ENCODE measurements at places on chromosomes 13 and 19.

DNA sequence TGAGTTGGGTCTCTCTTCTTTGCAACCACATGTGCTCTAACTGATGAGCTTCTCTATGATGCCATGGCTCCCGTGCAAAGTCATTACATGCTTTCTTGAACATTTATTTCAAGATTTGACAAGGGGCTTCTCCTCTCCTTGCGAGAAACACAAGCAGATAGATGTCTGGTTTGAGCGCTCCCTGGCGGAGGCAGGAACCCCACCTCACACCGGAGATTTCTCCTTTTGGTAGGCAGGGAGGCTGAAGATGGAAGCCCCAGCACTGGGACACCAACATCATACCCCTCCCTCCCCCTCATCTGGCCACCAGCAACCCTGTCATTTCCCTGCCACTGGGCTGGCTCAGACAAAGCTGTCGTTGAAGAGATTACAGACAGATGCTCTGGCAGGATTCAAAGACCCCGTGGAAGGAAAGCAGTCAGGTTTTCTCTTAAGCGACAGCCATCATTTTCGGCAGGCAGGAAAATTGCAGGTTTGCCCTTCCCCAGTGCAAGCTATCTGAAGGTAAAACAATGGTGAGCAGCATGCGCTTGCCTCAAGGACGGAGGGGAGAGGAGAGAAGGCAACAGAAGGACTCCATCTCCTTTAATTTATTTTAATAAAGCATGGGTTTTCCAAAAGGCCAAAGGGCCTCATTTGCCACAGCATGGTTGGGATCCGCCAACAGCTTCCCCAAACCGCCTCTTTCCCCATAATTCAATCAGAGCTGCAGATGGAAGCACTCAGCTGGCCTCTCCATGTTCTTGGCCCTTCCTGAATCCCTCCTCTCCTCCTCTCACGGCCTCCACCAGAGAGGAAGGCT lies 344.1 kb upstream of the TSHZ3 start:
- DNase-seq = no peak

DNA sequence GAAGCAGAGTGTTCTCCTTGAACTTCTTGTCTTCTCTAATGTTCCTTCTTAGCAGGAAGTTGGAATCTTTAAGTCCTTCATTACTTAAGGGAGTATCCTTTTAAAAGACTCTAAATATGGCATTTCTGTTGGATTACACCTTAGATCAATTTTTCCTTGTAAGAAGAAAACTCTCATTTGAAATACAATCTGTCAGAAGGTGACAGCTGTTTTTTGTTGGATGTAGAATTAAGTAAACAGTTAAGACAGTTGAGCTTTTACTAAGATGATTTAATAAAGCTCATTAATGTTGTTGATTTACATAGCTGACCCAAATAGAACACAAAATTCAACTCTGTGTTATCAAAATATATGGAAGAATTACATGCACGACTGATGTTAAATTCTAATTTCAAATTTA lies 16.7 kb upstream of the MBNL2 start:
- no peak for DNase-seq

DNA sequence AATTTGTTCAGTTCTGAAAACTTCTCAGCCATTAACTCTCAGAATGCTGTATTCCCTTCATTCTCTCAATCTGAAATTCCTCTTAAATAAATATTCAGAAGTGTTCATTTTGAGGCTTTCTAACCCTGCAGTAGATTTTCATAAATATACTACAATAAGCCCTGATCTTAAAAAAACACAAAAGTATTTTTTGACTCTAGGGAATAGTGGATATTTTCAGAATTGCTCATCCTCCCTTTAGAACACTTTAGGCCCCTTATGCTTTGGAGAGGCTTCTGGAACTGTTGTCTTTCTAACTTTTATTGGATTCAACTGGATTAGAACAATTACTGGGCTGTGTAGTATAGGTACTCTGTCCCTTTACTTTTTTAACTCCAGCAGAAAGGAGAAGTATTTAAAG lies 1662.6 kb upstream of the MIR17HG start:
- DNase-seq = no peak

DNA sequence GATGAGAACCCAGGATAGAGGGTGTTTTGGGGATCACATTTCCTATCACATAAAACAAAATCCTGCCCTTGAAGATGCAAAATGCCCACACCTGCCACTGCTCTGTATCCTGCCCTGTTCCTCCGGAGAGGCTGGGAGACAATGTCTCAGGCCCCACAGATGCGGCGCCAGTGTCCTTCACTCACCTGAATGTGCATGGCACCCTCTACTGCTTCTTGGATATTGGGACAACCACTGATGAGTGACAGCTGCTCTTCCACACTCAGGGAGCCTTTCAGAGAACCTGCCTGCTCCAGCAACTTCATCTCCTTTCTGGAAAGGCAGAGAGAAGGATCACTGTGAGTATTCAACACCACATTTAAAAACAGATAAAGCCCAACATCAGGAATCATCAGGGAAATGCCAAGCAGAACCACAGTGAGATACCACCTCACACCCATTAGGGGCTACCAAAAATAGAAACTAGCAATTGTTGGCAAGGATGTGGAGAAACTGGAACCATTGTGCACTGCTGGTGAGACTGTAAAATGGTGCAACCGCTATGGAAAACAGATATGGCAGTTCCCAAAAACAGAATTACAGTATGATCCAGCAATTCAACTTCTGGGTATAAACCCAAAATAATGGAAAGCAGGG lies 36.4 kb downstream of the CRYL1 start:
- no peak for DNase-seq

DNA sequence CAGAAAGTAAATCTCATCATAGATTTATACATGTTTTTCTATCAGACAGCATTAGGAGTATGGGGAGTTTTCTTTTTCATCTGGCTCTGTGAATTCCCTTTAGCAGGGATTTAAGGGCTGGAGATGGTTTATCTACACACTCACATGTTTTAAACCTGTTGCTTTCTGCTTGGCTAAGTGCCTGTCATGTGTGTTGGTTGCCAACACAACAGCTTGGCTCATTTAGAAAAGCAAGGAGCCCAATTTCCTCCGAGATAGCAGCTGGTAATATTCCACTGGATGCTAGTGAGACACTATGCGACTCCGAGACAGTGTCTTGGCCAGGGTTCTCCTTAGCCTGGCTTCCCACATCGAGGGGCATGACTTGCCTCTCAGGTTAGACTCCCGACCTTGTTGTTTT lies 83.3 kb downstream of the KLF5 start:
- DNase-seq = no peak

- DNase-seq = no peak
These were observed 7.6 kb upstream of the HIPK4 start for GRCh38 chr19:40397568-40397906.

DNA sequence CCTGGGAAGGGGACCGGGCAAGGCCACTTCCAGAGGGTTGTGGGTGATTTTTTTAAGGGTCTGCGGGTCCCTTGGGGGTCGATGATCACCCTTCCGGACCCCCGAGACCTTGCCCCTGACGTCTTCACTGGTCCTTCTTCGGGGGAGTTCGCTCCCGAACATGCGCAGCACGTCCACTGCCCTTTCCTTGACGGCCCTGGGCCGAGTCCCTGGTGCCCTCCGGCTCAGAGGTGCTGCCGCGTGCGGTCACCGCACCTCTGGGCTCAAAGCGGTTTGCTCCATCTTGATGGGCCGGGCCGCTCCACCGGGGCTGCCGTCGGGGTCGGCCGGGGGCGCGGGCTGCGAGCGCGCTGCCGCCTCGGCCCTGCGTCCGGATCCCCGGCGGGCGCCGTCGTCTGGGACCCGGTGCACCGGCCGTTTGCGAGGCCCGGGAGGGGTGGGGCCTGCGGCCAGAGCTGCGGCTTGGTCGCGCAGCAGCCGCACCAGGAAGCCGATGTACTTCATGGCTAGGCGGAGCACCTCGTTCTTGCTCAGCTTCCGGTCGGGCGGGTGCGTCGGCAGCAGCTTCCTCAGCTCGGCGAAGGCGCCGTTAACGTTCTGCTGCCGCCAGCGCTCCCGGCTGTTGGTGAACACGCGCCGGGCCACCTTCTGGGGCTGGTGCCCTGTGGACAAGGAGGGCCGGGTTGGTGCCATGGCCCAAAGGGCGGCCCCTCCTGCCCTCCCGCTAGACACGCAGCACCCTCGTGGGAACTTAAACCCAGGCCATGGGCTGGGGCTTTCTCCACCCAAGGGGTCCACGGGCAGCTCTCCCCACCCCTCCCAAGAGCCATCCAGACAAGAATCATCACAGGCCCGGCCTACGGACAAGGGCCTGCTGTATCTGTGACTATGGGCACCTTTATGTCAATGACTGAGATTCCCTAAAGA lies 3.3 kb downstream of the LYL1 start:
- no peak for DNase-seq

DNA sequence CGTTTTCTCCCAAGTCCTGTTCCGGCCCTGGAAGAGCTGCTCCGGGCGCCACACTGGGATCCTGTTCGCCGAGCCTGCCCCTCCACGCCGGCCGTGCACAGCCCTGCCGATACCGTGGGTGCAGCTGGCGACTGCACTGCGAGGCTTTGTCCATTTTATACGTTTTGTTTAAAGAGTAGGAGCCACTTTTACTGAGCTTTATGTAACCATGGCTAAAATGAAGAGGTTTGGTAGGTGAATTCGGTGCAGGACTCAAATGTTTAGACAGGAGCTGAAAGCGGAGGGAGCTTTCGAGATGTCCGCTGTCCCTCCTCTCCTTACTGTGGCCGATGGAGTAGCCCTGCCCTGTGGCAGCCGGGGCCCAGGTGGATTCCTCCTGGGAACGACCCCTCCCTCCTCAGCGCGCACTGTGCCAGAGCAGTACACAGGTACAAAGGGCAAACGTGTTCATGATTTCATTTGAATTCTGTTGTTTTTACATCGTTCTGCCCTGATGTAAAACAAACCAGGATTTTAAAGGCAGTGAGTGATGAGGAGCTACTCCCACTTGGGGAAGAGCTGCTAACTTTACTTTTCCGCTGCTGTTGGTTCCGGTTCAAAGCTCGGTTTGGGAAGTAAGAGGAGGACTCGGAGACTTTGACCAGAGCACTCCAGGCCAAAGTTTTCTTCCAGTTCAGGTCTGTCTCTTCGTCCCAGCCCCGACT lies 1.7 kb downstream of the COL4A2 start:
- no peak for DNase-seq

DNA sequence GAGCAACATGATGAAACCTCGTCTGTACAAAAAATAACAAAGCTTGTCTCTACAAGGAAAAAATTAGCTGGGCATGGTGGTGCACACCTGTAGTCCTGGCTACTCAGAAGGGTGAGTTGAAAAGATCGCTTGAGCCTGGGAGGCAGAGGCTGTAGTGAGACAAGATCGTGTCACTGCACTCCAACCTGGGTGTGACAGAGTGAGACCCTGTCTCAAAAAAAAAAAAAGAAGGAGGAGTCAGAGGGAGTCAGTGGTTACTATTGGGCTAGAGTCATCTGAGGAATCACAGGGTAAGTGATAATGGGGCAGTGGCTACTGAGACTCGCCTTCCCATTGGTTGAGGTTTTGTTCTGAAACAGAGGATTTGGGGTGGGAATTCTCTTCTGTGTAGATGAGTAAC lies 1.9 kb upstream of the GPI start:
- no peak for DNase-seq

DNA sequence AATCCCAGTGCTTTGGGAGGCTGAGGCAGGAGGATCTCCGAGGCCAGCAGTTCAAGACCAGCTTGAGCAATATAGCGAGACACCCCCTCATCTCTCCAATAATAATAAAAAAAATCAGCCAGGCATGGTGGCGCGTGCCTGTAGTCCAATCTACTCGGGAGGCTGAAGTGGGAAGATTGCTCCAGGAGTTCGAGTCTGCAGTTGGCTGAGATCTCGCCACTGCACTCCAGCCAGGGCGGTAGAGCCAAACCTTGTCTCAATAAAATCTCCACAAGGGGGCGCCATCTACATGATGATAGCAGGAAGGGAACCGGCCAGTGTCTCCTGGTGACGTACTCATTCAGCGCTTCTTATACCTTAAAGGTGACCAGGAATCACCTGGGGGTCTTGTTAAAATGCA lies 13.6 kb upstream of the C5AR1 start:
- DNase-seq = no peak

DNA sequence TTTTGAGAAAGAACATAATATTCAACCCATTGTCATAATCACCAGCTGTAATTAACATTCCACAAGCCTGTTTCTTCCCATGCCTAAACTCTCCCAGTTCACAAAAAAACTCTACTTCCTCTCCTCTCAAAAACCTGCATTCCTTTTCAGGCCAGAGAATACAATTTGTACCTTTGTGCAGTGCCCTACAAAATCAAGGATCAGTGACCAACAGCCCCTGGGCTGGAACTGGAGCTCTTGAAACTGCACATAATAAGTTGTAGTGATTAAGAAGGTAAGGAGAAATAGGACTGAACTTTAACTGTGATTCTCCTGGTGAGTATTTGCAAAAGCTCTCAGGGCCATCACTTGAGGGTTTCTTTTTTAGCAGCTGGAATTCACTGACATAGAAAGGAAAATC lies 472.7 kb downstream of the RFC3 start:
- DNase-seq = no peak

DNA sequence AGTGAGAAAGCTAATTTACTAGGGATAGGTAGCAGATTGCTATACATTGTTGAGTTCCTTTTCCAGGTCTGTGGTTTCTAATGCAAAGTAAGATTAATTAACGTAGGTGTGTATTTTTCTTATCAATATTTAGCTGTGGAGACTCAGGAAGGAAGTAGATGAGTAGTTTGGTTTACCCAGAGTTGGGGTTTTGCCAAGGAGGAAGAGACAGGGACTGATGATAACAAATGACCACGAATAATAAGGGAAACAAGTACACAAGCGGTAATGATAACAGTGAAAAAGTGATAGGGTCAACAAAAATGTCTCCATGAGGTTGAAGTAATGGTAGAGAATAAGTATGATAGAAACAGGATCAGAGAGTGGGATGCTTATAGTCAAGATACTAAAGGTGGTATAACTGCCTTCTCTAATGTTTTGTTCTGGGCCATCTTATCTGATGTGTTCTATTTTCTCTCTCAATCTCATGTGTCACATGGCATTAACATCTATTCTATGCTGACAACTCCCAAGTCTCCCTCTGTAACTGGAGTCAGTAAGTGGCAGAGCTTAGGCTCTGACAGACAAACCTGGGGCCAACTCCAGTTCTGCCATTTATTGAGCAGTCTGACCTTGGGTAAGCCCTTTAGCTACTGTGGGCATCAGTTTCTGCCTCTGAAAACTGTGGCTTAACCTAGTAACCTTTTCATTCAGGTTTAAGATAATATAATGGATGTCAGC lies 8.8 kb downstream of the OBI1 start:
- no peak for DNase-seq

- DNase-seq = no peak
These were observed 1646.0 kb downstream of the PCDH9 start for GRCh38 chr13:65584126-65584525.

GRCh38 chr13:51331354-51331861 lies 8.1 kb upstream of the SERPINE3 start:
- no peak for DNase-seq

GRCh38 chr19:13097033-13097462 lies 5.6 kb downstream of the LYL1 start:
- DNase-seq = no peak

GRCh38 chr13:89361909-89362308 lies 1690.7 kb downstream of the SLITRK5 start:
- no peak for DNase-seq

DNA sequence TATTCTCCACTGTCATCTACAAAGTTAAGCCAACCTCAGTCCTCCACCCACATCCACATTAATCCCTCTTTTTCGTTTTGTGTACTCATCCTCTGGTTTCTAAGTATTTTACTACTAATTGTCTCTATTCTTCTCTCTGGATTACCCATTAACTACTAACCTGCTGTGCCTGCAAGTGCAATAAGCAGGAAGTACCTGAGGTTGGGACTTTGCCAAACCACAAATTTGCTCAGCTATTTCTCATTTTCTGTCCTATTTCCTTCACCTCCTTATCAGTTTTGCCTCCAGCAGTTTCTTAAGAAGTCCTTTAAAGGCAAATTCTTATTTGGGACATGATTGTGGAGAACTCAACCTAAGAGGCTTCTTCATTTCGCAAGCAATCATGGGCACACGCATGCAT lies 1708.9 kb downstream of the SLITRK5 start:
- DNase-seq = no peak
